ENCODE measurements at places on chromosomes 2 and 18. TPM values are rescaled to one million over a fixed set of nuclear protein-coding genes. Genes with fewer than 3 reads are reported as not detected.

DNA sequence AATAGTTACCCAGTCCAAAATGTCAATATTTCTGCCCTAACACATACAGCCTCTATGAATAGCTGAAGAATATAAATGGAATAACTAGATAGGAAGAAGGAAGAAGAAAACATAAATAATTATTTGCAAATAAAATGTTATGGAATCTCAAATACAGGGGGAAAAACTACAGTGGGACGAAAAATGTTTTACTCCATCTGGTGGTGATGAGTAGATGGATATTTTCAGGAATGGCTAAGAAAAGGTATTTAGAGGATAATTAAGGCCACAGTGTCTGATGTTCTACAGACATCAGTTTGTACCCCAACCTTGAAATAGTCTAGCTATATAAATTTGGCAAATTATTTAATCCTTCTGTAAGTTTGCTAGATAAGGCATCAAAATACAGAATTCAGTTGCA is 178.1 kb upstream of the FSHR start:
- H3K4me3 ChIP-seq: no peak overlapping the region
- no peaks in the 10 kb centered on the region for H3K27me3 ChIP-seq
- H3K27ac ChIP-seq: no peak overlapping the region
- no peak for DNase-seq
- H3K4me1 ChIP-seq: no peaks in the 10 kb centered on the region

GRCh38 chr2:71807581-71808451 is 339.8 kb downstream of the CYP26B1 start:
- H3K27me3 ChIP-seq: no peaks in the 10 kb centered on the region
- H3K4me3 ChIP-seq: no peak overlapping the region
- peak; percentile 33 for DNase-seq
- no peaks in the 10 kb centered on the region for H3K36me3 ChIP-seq
- H3K27ac ChIP-seq: no peak overlapping the region

DNA sequence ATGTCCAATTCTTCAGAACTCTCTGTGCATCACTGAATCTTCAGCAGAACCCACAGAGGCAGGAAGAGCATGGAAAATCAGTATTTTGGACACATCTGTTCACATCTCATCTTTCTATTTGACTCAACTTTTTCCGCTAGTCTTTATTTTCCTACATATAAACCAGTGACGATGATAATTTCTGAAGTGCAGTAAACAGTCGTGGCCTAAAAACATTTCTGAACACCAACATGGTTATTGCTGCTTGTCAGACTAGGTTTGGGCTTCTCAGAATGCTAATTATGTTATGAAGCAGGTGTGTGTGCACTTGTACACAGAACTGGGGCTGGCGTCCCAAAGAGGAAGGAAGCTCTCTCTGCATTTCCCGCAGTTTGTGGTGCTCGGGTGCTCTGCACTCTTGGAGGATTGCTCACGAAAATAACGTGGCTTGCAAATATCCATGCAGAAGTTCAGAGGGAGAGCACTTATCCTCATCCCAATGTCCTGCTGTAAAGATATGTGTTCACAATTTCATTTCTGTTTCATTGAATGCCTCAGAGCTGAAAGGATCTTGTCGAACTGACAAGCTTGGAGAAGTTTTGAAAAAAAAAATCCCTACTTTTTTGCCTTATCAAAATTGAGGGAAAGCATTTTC is 50.8 kb downstream of the EDAR start:
- DNase-seq: no peak
- no peak overlapping the region for H3K4me3 ChIP-seq
- H3K4me1 ChIP-seq: no peaks in the 10 kb centered on the region
- no peaks in the 10 kb centered on the region for H3K27me3 ChIP-seq
- no peaks in the 10 kb centered on the region for H3K36me3 ChIP-seq

GRCh38 chr18:78368726-78369125 is 610.9 kb upstream of the SALL3 start:
- no peaks in the 10 kb centered on the region for H3K27me3 ChIP-seq
- H3K4me3 ChIP-seq: no peak overlapping the region
- no peaks in the 10 kb centered on the region for H3K36me3 ChIP-seq
- DNase-seq: no peak
- no peaks in the 10 kb centered on the region for H3K4me1 ChIP-seq

- no peak overlapping the region for H3K27ac ChIP-seq
- no peak overlapping the region for H3K4me3 ChIP-seq
- DNase-seq: no peak
- no peaks in the 10 kb centered on the region for H3K36me3 ChIP-seq
Measured at GRCh38 chr18:12048827-12049175, 44.8 kb upstream of the ANKRD62 start.

- H3K27me3 ChIP-seq: no peaks in the 10 kb centered on the region
- H3K4me1 ChIP-seq: peaks cover 11% of the 10 kb centered on the region
- DNase-seq: no peak
- no peak overlapping the region for H3K27ac ChIP-seq
- no peaks in the 10 kb centered on the region for H3K36me3 ChIP-seq
- no peak overlapping the region for H3K4me3 ChIP-seq
Measured at GRCh38 chr18:3097082-3097481, 84.1 kb upstream of the LPIN2 start.

DNA sequence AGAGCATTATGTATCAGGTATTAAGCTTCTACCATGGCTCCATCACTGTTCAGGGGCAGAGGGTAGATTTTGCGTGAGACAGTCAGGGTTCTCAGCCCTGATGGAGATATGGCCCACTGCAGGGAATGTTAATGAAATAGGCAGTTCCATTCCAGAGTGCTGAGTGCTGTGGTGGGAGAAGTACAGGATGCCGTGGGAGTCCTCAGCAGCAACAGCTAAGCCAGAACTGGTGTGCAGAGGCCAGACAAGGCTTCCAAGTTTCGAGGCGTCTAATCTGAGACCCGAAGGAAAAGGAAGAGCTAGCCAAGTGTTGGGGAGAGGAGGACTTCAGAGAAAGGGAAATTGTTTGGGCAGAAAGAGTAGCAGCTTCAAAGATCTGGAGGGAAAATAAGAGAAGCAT is 30.2 kb upstream of the MAPRE2 start:
- H3K36me3 ChIP-seq: no peaks in the 10 kb centered on the region
- no peak for DNase-seq
- H3K4me3 ChIP-seq: no peak overlapping the region
- H3K27me3 ChIP-seq: no peaks in the 10 kb centered on the region

DNA sequence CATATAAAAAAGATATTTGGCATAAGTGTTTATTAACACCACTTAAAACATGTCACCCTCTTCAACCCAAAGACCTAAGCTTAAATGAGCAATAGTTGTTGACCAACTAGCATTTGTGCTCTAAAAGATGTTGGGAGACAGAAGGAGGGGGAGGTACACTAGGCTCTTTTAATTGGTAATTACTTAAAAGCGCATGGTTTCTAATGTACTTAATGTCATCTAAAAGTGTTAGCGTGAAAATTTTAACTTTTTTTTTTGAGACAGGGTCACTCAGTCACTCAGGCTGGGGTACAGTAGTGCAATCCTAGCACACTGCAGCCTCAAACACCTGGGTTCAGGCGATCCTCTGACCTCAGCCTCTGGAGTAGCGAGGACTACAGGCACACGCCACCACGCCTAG is 5.5 kb downstream of the WDSUB1 start:
- H3K4me3 ChIP-seq: no peak overlapping the region
- no peaks in the 10 kb centered on the region for H3K36me3 ChIP-seq
- no peak for DNase-seq
- H3K4me1 ChIP-seq: peaks cover 3% of the 10 kb centered on the region
- H3K27me3 ChIP-seq: no peaks in the 10 kb centered on the region

GRCh38 chr2:121558329-121558728 is 27.6 kb downstream of the RNU4ATAC start:
- no peaks in the 10 kb centered on the region for H3K36me3 ChIP-seq
- no peak overlapping the region for H3K4me3 ChIP-seq
- peak overlapping the region; percentile 67 for H3K27ac ChIP-seq
- H3K27me3 ChIP-seq: no peaks in the 10 kb centered on the region
- H3K4me1 ChIP-seq: peaks cover 66% of the 10 kb centered on the region
- no peak for DNase-seq

DNA sequence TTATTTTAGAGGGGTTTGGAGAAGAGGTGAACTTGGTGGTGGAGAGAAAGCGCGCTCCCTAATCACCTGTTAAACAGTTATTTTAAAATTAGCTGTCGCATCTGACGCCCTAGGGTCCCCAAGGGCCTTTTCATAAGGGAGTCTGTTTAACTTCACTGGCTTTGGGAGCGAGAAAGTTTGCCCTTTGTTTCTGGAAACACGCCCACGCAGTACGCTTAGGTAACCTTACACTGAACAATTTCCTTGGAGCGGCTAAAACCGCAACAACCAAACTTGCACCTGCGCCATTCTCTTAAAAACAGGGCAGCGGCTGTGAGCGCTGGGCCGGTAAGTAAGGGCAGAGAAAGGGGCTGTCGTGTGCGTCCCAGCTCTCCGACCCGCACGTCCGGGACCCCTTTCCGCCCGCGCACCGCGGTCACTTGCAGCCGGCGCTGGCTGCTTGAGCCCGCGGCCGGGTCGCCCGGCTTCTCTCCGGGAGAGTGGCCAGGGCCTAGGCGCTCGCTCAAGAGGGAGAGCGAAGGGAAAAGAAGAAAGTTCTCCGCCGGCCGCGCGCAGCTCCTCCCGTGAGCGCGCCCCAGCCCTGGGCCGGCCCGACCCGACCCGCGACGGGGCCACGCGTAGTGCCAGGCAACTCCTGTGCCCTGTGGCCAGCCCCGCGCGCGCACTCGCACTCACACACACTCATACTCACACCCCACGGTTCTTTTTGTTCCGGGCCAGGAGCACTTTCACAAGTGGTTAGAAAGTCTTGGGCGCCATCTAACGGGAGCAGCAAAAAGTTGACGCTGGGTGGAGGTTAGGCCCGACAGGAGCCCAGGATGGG is 19.2 kb downstream of the POU3F3 start:
- peak; percentile 32 for DNase-seq
- peaks cover 8% of the 10 kb centered on the region for H3K4me1 ChIP-seq
- H3K4me3 ChIP-seq: peak overlapping the region; percentile 71
- H3K27ac ChIP-seq: no peak overlapping the region
- H3K27me3 ChIP-seq: peaks cover 49% of the 10 kb centered on the region
- no peaks in the 10 kb centered on the region for H3K36me3 ChIP-seq

DNA sequence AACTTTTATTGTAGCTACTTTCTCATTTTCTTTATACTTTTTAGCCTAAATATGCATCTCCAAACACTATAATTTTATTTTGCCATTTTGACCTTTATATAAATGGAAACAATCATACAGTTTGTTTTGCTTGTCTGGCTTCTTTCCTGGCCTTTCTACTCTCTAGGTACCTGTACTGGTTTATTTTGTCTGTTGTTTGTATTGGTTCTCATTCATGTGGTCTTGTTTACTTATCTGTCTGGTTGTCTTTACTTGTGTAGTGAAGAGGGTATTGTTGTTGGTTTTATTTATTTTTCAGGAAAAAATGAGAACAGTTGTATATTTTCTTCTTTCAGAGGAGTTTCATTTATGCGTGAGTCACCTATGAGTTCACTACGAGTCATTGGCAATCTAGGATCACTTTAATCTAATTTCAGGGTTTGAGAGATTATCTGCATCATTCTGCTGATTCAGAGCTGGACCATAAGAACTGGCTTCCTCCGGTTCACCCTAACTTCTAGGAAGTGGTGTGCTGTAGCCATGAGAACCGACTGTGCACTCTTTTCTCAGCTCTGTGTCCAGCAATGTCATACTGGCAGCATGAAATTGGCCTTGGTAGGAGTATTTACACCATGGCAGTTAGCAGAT is 33.1 kb upstream of the HDAC4 start:
- no peaks in the 10 kb centered on the region for H3K27me3 ChIP-seq
- H3K27ac ChIP-seq: no peak overlapping the region
- no peak overlapping the region for H3K4me3 ChIP-seq
- no peaks in the 10 kb centered on the region for H3K4me1 ChIP-seq
- DNase-seq: no peak

DNA sequence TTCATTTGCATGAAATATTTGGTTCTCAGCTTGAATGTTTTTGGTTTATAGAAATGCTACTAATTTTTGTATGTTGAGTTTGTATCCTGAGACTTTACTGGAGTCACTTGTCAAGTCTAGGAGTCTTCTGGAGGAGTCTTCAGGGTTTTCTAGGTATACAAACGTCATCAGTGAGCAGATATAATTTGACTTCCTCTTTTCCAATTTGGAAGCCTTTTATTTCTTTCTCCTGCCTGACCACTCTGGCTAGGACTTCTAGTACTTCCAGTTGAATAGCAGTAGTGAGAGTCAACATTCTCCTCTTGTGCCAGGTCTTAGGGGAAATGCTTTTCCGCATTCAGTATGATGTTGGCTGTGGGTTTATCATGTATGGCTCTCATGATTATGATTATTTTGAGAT is 55.4 kb upstream of the THUMPD2 start:
- no peak overlapping the region for H3K27ac ChIP-seq
- no peak for DNase-seq
- no peak overlapping the region for H3K4me3 ChIP-seq
- no peaks in the 10 kb centered on the region for H3K36me3 ChIP-seq

GRCh38 chr2:35591886-35592285 is 763.7 kb upstream of the CRIM1 start:
- no peak for DNase-seq
- no peak overlapping the region for H3K27ac ChIP-seq
- H3K36me3 ChIP-seq: no peaks in the 10 kb centered on the region
- H3K27me3 ChIP-seq: no peaks in the 10 kb centered on the region
- no peaks in the 10 kb centered on the region for H3K4me1 ChIP-seq
- H3K4me3 ChIP-seq: no peak overlapping the region

- H3K4me1 ChIP-seq: peaks cover 13% of the 10 kb centered on the region
- peak overlapping the region; percentile 39 for H3K27ac ChIP-seq
- no peak overlapping the region for H3K4me3 ChIP-seq
Measured at GRCh38 chr2:127953849-127954248, 68.1 kb upstream of the AMMECR1L start.

DNA sequence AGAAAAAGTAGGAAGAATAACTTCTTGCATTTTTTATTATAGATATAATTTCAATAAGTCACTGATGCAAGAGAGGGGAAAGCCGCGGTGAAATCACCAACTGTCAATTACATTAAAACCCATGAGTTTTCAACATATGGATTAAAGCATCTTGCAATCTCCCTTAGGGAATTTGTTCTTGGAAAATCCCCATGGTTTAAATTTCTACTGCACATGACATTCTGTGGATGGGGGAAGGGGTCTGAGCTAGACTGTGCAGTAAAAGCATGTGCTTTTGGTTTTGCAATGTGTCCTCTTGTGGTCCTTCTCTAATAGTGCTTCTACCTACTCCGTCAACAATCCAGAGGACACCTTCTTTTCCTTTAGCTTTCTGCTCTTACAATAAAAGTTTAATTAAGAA is 894.0 kb downstream of the DCDC2C start:
- no peaks in the 10 kb centered on the region for H3K27me3 ChIP-seq
- no peak for DNase-seq
- H3K4me3 ChIP-seq: no peak overlapping the region
- no peaks in the 10 kb centered on the region for H3K4me1 ChIP-seq
- H3K27ac ChIP-seq: no peak overlapping the region

- H3K27me3 ChIP-seq: no peaks in the 10 kb centered on the region
- DNase-seq: no peak
- no peak overlapping the region for H3K27ac ChIP-seq
Measured at GRCh38 chr2:201208563-201209252, 25.8 kb downstream of the CASP10 start.

GRCh38 chr2:70035344-70035844 is 51.9 kb upstream of the PCBP1 start:
- DNase-seq: no peak
- no peaks in the 10 kb centered on the region for H3K36me3 ChIP-seq
- H3K4me3 ChIP-seq: no peak overlapping the region
- peaks cover 15% of the 10 kb centered on the region for H3K4me1 ChIP-seq
- H3K27me3 ChIP-seq: no peaks in the 10 kb centered on the region

The CENPO gene
- 1.2 TPM for total RNA-seq

The ALKAL2 gene
- total RNA-seq: not detected

The TFCP2L1 gene
- total RNA-seq: 1.3 TPM

The SLC4A5 gene
- total RNA-seq: 0.69 TPM

The TEKT4 gene
- total RNA-seq: not detected

The POTEI gene
- not detected for total RNA-seq

The GALR1 gene
- not detected for total RNA-seq

The SKOR2 gene
- total RNA-seq: not detected

The ATP6V1B1 gene
- total RNA-seq: not detected
